Stomach (tissue), 19 donors: ENCODE measurements at places on chromosomes 11 and 22. TPM values are rescaled to one million over a fixed set of nuclear protein-coding genes. Genes with fewer than 3 reads are reported as not detected.

DNA sequence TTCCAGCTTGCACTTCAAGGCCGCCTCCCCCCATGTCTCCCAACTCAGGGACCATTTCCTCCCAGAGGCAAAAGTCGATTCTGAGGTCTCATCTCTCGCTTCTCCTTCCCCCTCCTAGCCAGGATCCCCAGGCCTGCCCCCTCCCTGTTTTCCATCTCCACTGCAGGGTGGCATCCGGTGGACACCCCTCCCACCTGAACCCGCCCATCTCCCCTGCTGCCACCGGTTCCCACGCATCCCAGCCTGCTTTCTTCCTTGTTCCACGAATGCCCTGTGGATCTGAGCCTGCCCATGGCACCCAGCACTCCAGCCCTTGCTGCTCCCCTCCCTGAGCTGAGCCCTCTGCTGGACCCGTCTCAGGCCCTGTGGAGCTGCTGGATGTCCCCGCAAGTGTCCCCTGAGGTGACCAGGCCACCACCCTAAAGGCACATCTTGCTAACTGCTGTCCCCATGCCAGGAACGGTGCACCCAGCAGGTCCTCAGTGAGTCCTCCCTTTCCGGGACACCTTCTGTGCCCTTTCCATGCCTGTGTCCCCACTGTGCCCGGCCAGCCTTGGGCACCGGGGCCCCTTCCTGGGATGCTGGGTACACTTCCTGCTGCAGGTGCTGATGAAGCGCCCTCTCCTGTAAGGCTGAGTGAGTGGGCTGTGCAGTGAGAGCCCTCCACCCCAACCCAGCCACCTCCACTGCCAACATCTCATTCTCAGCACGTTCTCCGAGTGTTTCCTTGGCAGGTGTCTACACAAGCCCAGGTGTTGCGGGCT is 936 bp downstream of the IL17REL start:
- DNase-seq: no peak

DNA sequence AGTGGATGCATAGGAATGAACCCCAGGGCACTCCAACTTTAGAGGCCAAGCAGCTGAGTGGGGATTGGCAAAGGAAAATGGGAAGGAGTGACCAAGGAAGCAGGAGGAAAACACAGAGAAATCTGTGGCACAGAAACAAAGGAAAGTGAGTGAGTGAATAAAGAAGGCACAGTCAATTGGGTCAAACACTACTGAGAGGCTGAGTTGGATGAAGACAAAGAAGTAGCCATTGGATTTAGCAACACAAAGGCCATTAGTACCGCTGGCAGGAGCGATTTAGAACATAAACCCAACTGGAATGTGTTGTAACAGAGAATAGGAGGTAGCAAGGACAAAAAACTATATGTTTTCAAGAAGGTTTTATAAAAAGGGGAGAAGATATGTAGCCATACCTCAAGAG is 6.6 kb upstream of the NXPE1 start:
- DNase-seq: no peak

DNA sequence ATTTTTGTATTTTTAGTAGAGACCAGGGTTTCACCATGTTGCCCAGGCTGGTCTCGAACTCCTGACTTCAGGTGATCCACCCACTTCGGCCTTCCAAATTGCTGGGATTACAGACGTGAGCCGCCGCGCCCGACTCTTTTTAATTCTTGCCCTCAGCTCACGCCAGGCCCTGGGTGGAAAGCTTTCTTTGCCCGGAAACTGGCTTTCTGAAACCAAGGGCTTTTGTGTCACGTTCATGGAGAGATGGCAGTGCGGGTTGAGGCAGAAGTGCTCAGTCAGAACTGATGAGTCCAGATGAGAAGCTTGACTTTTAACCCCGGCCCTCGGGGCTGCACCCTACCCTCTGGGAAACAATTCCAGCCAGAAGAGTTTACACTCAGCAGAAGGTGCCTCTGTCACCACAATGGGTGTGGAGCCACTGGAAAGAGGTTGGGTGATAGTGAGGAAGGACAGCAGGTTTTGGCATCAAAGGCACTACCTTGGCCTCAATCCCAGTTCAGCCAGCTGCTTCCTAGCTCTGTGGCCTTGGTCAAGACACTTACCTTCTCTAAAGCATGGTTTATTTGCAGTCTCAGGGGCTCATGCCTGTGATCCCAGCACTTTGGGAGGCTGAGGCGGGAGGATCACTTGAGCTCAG is 890 bp upstream of the ARFGAP3 start:
- peak; percentile 39 for DNase-seq

FAM180B gene
- not detected for total RNA-seq

C11orf91 gene
- not detected for total RNA-seq

F2 gene
- 0.92 TPM for total RNA-seq
